ENCODE measurements at places on chromosomes 4 and X.

DNA sequence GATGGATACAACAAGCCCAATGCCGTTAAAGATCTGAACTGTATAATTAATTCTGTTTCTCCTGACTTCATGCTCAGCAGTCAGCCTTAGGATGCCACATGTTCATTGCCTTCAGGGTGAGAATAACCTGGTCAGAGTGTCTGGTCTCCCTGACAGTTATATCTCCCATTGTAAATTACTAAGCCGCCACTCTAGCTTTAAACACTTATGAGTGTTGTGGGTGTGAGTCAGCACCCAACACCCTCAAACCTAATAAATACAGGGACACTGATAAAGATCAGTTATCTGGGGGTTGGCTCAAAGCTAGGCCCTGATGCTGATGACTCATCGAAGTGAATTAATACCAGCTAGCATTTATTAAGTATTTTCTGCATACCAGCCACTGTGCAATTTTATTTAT is 64.9 kb upstream of the DYNLT3 start:
- no peak for DNase-seq

- DNase-seq, result no peak
Measured at GRCh38 chrX:38206542-38206941, 14.1 kb downstream of the SRPX start.

GRCh38 chrX:115898382-115899001 is 272.1 kb upstream of the AGTR2 start:
- DNase-seq, result no peak

- DNase-seq, result no peak
Measured at GRCh38 chr4:111689731-111690130, 455.5 kb upstream of the FAM241A start.

DNA sequence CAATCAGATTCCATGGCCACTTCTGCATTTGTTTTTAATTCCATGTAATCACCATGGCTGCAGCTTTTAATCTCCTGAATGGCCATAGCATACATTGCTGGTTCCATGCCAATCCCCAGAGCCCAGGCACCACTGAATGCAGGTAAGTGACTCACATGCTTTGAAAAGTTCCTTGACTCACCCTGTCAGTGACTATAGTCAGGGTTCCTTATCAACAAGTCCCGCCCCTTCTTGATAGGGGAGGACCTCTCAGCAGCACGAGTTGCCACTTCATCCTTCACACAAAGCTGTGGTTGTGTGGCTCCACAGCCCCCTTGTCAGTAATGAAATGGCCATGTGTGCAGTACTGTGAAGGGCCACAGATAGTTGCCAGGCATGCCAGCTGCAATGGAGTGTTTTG is 516.6 kb downstream of the PPARGC1A start:
- DNase-seq, result no peak

- no peak for DNase-seq
Measured at GRCh38 chr4:85491527-85491926, 16.6 kb downstream of the ARHGAP24 start.

- no peak for DNase-seq
Measured at GRCh38 chr4:52507774-52508173, 151.3 kb downstream of the USP46 start.

DNA sequence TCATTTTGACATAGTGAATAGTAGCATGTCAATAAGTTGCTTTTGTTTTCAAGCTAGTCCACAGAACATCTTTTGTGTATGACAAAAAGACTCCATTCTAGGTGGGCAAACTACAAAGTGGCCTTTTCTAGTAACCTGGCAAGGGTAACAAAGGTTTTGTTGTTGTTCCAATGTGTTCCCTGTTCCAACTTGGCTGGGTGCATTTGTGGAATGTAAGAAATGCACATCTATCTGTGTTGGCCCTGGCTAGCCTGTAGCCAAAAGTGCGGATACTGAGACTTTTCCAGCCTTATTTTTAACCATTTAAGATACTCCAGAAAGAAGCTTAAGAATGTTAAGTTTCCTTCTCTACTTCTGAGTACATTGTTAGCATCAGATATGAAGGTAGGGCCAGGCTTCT is 118.7 kb upstream of the CHRDL1 start:
- no peak for DNase-seq

- DNase-seq, result no peak
Measured at GRCh38 chrX:16756724-16757123, 29.5 kb upstream of the TXLNG start.

DNA sequence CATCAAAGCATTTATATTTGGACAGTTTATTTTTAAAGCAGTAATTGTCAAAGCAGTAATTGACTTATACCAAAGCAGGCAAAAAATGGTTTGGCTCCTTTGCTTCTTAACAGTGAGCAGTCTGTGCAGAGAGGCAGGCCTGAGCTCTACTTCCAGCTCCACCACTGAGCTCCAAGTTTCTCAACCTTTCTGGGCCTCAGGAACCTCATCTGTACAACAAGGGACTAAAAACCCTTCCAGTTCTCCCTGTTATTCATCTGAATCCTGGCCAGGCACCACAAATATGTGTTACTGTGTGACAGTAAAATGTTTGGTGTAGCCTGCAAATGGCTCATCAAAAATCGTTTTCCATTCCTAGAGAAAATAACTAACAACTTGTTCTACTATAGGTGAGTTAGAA is 88.7 kb upstream of the TTC29 start:
- DNase-seq, result no peak

DNA sequence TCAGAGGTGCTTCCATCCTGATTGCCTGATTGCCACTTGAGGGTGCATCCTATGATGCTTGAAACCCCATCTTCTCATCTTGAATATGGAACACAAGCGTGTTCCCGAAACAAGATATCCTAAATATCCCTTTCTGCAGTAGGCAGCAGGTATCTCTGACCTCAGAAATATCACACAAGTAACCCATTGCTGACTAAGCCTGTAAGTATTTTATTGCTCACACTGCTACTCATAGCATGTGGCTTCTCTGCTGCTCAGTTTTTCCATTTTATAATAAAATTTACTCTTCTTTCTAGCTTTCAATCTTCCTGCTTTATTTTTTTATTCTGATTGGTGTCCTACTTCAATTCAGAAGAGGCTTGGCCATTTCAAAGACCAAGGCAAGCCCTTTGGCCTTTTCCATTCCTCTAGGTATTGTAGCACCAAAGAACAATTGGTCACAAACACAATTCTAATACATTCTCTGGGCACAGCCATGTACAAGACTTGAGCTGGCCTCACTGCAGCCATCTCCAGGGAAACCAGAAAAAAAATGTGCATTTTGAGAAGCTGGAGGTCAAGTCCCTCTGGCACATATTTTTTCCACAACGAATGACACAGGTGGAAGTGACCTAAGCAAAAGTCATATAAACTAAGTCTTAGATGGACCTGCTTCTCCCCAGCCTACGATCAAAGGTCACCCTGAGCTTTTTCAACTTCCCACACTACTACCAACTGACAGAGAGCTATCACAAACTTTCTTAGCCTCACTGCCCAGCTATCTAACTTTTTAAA is 107.0 kb downstream of the OR13H1 start:
- DNase-seq, result no peak

DNA sequence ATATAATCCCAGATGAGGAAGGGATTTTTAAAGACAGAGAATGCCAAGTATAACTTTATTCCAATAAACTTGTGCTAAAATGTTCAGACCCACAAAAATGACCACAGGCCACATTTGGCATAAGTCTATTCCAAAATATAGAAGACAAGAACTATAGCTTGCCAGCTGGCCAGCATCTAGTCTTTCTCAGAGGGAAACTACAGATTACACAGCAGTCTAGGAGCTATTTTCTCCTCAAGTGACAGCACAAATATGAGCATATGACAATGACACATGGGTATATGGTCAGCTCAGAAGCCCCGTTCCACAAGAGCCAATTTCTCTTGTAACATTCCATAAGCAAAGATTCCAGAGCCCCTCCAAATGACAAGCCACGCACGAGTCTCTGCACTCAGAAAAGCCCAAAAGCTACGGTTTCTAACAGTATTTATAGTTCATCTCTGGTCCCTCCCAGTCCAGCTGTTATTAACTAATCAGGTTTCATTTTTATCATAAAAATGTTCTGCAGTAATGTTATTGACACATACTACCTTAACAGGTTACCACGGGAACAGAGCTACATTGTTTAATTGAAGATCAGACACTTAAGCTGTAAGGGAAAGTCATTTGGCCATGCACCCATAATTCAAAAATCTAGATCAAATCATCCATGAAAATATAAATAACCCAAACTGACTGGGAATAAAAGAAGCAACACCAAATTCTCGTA is 70.3 kb downstream of the RAB28 start:
- DNase-seq, result no peak

DNA sequence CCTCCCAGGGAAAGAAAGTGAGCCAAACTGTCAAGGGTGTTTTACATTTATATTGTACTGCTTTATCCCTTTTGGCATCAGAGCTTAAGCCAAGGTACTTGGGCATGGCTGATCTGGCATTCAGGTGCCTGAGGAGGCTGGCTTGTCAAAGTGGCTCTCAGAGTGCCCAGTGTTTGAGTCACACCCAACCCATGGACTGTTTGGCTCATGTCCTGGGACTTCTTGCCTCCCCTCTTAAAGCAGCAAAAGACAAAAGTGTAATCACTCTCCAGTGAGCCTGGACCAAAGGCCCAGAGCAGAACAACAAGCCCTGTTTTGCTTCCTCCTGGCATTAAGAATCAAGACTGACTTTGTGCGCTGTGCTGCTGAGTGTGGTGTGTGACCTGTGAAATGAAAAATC is 311.7 kb upstream of the TAPT1 start:
- DNase-seq, result no peak

DNA sequence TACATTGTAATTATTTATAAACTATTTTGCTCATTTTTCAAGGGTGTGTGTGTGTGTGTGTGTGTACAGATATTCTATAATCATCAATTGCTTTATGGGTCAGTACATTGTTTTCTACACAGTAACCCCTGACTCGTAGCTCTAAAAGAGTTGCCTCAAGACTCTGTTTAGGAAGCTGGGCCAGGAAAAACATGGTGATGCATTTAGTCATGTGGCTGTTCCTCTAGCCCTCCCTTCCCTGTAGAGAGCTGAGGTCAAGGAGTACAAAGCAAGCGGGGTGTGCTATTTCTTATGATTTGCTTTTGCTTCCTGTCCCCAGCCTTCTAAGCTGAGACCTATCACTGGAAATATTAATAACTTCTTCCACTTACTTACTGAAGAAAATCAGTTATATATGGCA is 34.8 kb upstream of the SPANXD start:
- no peak for DNase-seq
